ENCODE measurements at places on chromosomes 6 and 20.

DNA sequence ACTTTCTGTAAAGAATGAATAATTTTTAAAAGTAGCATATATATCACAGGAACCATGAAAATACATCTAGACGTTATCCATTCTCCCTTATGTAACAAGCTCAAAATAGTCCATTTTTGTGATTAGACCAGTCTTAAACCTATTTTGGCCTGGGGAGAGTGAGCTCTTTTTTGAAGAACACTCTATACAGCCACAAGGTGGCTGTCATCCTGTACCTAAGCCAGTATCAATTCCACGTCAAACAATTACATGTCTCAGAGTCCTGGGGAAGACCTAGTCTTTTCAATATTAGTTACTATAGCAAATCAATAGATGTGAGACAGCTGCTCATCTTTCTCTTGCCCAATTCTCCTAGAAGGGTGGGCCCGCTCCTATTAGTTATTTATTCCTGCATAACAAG is 28.4 kb downstream of the FBXO5 start:
- no peak for DNase-seq

DNA sequence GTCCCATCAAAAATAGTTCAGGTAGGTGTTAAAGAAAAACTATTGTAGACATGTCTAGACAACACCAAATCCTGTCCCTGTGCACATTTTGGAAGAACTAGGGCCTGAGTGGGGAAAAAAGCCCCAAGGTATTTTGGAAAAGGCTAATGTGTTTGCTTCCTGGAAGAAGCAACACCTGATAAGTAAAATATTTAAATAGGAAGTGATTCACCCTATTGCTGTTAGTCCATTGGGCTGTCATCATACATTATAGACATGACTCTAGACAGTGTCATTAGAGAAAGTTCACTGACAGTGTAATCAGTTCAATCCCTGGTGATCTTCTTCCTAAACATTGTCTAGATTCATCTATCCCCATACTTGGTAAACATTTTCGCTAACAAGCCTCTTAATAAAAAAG is 465.3 kb downstream of the CBLN4 start:
- DNase-seq = no peak

DNA sequence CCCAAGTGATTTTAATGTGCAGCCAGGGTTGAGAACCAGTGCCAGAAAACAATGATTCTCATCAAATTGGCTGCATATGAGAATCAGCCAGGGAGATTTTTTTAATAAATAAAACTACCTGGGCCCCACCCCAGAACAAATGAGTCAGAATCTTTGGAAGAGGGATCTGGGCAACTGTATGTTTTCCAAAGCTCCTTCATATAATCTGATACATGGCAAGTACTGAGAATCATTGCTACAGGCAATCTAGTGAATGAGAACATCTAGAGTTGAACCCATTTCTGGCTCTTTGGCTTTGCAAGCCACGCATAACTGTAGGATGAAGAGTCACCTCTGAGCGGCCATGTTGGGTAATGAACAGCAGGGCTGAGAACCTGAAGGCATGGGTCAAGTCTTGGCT is 26.1 kb upstream of the DSP start:
- no peak for DNase-seq

- no peak for DNase-seq
Observed at GRCh38 chr20:13085275-13085674, 76.5 kb downstream of the SPTLC3 start.

GRCh38 chr6:105966481-105966880 is 119.7 kb upstream of the PRDM1 start:
- no peak for DNase-seq

GRCh38 chr6:160103825-160104100 is 17.9 kb upstream of the SLC22A1 start:
- DNase-seq = no peak

- DNase-seq = no peak
Observed at GRCh38 chr20:15806105-15806504, 767.1 kb downstream of the KIF16B start.

DNA sequence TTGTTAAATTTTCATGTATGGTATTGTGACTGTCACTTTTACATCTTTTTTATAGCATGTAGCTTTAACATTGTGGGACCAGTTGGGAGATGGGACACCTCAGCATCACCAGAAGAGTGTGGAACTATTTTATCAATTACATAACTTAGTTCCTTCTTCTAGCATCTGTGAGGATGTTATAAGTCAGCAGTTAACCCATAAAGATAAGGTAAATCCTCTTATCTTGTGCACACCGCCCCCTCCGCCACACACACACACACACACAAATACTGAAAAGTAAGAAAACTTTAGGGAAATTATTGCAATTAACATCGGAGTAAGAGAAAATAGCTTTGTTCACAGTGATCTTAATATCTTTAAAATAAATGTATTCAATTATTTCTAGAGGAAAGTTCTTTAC is 60.9 kb downstream of the PGM3 start:
- DNase-seq = no peak

DNA sequence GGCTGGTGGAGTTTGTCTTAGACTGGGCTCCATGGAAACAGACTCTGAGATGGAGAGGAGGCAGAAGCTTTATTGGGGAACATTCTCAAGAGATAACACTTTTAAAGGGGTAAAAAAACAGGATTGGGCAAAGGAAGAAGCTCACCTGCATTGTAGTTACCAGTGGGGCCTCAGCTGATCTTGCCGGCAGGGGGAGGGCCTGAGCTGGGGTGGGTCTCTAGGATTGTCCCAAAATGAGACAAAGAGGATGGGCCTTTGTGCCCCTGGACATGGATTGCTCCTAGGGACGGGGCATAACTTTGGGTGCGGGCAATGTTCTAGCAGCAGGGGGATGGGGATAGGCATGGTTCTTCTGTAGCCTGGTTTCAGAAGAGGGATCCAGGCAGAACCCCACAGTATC is 12.5 kb downstream of the SGK2 start:
- no peak for DNase-seq

- no peak for DNase-seq
Observed at GRCh38 chr20:44720621-44720996, 5.4 kb downstream of the CCN5 start.

GRCh38 chr6:115133790-115134189 is 791.0 kb upstream of the HS3ST5 start:
- no peak for DNase-seq

- DNase-seq = no peak
Observed at GRCh38 chr20:43825051-43825402, 89.6 kb upstream of the TOX2 start.

DNA sequence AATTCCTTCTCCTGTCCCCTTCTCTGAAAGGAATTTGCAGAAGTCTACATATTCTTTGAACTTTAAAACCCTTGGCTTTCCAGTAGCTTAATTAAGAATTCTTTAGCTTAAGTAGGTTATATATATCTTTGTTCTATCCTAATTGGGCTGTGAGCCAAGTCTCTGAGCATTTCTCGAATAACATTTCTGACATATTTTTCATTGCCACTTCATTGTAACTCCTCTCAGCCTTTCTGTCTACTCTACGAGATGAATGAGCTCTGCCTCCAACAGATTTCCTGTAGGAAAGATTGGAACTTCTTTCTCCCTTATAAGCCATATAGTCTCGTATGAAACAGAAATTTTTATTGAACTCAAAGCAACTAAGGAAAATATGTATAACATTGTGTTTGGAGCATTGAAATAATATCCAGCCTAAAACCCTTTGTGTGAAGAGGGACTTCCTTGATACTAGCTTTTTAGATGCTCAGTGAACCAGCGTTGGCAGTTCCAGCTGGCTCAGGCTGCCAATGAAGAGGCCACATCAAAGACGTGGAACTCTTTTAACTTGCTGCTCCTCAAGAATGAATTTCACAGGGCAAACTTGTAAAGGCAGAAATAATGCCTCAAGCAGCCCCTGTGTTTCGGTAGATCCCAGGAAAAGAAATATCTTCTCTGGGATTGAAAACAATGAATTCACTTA is 87.7 kb upstream of the NOX3 start:
- DNase-seq = no peak

GRCh38 chr6:151422981-151423380 is 28.9 kb downstream of the RMND1 start:
- no peak for DNase-seq

DNA sequence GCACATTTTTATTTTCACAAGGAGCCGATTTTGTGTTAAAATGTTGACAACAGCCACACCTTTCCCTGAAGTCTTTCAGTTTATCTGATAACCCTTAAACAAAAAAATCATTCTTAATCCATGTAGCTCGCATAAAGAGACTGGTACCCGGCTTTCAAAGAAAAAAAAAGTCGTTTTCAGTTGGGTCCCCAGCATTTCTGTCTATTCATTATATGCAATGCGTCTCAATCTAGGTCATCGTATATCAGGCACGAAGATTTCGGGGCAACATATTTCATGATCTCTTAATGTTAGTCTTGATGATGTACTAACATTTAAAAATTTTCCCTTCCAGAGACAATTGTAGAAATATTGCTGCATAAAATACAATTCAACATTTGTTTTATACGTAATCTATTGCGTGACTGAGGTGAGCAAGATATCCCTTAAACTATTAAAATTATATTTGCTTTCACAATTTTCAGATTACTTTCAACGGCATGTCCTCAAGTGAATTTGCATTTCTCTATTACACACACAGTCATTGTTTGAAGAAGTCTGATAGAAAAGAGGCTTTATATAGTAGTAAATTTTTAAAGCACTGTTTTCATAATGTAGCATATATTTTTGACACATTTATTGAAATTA is 2.9 kb upstream of the TUBB2B start:
- DNase-seq = no peak

GRCh38 chr6:164303102-164303964 is 888.8 kb downstream of the QKI start:
- DNase-seq = no peak

DNA sequence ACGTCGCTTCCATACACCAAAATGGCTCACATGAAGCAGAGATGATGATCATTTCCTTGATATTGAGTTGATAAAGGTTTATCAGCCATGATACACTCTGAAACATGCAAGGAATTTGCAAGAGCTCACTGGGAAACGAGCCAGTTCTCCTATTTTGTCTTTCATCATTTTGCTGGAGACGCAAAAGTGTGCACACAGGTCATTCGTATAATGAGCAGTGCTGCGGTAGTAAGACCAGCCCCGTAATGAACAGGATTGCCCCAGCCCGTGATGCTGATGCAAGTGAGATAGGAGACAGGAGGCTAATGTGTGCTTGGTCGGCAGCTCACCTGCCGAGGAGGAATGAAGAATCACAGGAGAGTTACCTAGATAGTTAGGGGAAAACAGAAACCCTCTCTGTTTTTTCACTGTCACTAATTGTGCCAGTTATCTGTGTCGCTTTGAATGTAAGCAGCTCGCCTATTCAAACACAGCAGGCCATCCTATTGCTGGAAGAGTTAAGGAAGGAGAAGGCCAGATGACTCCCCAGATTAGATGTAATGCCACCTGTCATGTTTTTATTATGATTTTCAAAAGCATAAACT is 391.8 kb downstream of the SAMD5 start:
- DNase-seq = no peak

GRCh38 chr20:37773291-37773826 is 79.5 kb downstream of the CTNNBL1 start:
- DNase-seq = no peak

- no peak for DNase-seq
Observed at GRCh38 chr6:163946437-163946836, 531.9 kb downstream of the QKI start.

- DNase-seq = no peak
Observed at GRCh38 chr6:168050881-168051586, 28.0 kb downstream of the FRMD1 start.

- no peak for DNase-seq
Observed at GRCh38 chr20:13758884-13759283, 25.8 kb downstream of the ESF1 start.

DNA sequence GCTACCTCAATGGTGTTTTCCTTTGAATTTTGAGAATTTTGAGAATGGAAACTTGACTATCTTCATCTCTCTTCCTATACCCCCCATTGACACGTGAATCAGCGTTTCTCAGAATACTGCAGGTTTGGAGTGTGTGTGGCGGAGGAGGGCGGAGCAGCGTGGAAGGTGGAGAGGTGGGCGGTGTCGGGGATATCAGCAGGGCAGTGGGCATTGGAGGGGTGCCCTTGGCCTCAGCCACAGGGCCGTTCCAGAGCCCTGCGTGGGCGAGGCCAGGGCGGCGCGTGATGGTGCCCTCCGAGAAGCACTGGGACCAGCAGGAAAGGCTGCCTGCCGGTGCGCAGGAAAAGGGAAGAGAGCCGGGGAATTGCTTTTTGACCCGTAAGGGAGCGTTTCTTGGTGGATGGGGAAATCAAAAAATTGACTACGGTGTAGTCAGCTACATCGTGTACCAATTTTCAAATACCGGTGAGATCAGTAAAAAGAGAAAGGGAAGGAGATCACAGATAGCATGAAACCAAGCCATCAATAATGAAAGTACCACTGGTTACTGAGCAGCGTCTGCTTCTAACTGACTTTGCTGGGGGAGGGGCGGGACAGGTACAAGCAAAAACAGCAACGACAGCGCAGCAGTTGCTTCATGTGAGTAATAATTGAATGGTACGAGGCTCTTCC is 82.7 kb upstream of the DUSP22 start:
- peak; percentile 74 for DNase-seq

- DNase-seq = peak; percentile 66
Observed at GRCh38 chr20:2652724-2653555, 508 bp downstream of the NOP56 start.

- no peak for DNase-seq
Observed at GRCh38 chr20:36932476-36933426, 18.8 kb downstream of the SAMHD1 start.

DNA sequence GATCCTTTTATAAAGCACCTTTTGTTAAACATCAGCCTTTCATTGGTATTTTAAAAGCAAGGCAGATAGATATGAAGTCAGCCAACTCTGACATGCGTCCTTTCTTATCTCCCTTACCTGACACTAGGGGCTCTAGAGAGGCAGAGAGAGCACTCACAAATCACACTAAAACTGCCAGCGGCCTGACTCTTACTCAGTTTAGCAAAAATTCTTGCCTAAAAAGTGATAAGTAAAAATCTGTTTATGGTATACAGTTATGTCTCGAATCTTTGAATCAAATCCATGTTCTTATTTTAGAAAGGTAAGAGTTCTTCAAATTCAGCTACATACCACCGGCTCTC is 10.4 kb upstream of the TDRD6 start:
- DNase-seq = no peak

DNA sequence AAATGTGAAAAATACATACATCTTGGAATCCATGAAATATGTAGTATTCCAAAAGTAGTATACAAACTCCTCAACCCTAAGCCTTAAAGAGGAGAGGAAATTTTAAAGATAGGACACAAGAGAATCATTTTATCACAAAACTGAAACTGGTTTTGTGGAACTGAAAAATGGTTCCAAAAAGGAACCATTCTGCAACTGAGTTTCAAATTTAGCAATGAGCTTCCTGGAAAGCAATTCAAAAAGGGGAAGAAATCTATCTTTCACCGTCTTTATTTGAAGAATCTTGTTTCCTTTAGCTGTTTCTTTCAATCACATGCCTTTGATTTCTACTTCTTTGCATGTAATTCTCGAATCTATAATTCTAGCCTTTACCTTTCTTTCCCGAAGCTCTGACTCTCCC is 32.2 kb upstream of the LAMP5 start:
- DNase-seq = no peak

DNA sequence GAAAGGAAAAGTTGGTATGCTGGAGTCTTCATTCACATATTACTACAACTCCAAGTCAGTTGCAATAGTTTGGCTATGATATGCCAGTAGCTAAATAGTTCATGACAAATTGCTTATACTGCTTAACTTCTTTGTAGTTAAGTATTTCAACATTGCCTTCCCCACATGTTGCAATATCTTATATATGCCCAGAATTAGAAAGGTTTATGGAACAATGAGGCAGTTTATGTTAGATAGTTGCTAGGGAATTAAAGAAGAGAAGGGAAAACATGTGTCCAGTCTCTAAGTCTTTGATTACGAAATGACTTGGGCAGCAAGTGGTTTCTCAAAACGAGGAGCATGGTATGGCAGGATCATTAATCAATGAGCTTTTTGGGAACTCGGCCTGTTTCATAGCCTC is 145.8 kb downstream of the PLCB4 start:
- no peak for DNase-seq
